ENCODE measurements at places on chromosomes 5 and 9.
A peak's percentile ranks its signal among the peaks of the same experiment; 100 is the strongest.

GRCh38 chr9:113483676-113484257 is 20.2 kb downstream of the RGS3 start:
- no peaks in the 10 kb centered on the region for H3K27me3 ChIP-seq
- H3K4me1 ChIP-seq, result no peaks in the 10 kb centered on the region
- DNase-seq, result no peak

DNA sequence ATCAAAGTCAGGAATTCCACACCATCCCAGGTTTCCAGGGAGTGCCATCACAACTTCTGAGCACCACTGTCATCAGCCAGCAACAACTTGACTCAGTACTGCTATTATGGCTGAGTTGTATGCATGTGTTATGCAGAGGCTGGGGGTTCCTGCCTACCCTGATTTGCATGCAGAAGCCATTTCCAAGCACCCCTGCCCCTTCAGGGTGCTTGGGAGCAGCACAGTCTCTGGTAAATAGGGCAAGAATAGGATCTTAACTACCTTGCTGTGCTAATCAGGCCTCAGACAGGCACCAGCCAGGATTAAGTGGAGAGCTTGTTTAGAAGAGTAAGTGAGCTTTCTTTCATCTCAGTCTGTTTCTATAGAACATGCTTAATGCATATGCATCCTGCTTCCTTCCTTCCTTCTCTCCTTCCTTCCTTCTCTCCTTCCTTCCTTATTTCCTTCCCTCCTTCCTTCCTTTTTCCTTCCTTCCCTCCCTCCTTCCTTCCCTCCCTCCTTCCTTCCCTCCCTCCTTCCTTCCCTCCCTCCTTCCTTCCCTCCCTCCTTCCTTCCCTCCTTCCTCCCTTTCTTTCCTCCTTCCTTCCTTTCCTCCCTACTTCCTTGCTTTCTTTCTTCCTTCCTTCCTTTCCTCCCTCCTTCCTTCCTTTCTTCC is 175.7 kb downstream of the FRMD3 start:
- no peaks in the 10 kb centered on the region for H3K4me1 ChIP-seq
- no peaks in the 10 kb centered on the region for H3K36me3 ChIP-seq
- H3K4me3 ChIP-seq, result no peak overlapping the region
- H3K27me3 ChIP-seq, result no peaks in the 10 kb centered on the region

DNA sequence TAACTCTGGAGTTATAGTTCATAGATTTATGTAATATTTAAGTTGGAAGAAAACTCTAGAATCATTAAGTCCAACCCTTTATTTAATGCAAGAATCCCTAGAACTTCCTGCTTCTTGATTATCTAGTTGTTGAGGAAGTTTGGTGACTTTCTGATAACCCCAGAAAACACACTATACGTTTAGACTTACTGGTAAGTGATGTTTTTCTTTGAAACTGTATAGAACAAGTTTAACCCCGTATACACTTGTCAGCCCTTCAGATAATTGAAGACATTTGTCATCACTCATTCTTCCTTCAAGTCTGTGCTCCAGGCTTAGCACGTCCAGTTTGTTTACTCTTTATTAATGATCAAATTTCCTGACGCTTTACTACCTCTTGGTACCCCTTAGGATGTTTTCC is 9.0 kb downstream of the NDUFS4 start:
- H3K27ac ChIP-seq, result no peak overlapping the region
- no peaks in the 10 kb centered on the region for H3K27me3 ChIP-seq
- no peaks in the 10 kb centered on the region for H3K36me3 ChIP-seq
- no peak overlapping the region for H3K4me3 ChIP-seq

GRCh38 chr9:69582544-69583297 is 89.5 kb downstream of the APBA1 start:
- H3K27me3 ChIP-seq, result no peaks in the 10 kb centered on the region
- no peaks in the 10 kb centered on the region for H3K4me1 ChIP-seq
- H3K36me3 ChIP-seq, result no peaks in the 10 kb centered on the region
- H3K4me3 ChIP-seq, result no peak overlapping the region

DNA sequence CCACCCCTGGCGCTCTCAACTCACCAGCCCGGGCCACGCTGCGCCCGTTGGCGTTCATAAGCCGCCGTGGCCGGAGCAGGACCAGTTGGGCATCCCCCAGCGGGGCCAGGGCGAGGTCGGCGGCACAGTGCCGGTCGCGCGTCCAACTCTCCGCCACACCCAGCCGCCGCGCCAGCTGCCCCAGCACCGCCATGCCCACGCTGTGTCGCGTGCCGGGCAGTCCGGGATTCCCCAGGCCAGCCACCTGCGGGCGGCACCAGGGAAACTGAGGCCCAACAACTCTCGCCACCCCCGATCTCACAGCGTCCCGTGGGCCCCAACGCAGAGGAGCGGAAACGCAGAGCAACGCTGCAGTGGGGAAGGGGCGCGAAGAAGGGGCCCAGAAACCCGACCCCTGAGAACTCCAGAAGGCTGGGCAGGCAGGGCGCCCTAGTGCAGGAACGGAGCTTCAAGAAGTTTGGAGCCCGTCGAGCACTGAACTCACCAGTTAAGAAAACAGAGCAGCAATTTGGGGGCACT is 453 bp downstream of the PTRH1 start:
- no peaks in the 10 kb centered on the region for H3K27me3 ChIP-seq
- no peaks in the 10 kb centered on the region for H3K4me1 ChIP-seq
- H3K27ac ChIP-seq, result no peak overlapping the region
- H3K4me3 ChIP-seq, result peak overlapping the region; percentile 60
- no peaks in the 10 kb centered on the region for H3K36me3 ChIP-seq

- peak overlapping the region; percentile 76 for H3K27ac ChIP-seq
- no peaks in the 10 kb centered on the region for H3K36me3 ChIP-seq
- peaks cover 10% of the 10 kb centered on the region for H3K4me1 ChIP-seq
- H3K27me3 ChIP-seq, result no peaks in the 10 kb centered on the region
- H3K4me3 ChIP-seq, result no peak overlapping the region
Measured at GRCh38 chr5:72451741-72452505, 55.3 kb downstream of the ZNF366 start.

DNA sequence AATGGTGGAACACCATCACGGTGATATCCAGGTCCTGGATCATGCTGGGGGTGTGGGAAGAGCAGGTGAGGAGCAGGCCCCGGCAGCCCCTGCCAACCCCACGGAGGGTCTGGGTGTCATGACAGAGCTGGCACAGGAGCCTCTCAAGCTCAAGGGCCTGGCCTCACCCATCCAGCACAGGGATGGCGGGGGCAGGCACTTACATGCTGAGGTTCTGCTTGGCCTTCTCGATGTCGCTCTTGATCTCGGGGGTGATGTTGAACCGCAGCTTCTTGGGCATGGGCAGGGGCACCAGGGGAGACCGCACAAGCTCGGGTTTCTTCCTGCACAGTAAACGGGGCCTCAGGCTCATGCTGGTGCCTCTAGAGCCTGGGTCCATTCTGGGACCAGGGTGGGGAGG is 12.3 kb downstream of the CRAT start:
- H3K36me3 ChIP-seq, result no peaks in the 10 kb centered on the region
- H3K4me1 ChIP-seq, result no peaks in the 10 kb centered on the region
- no peak overlapping the region for H3K27ac ChIP-seq
- H3K4me3 ChIP-seq, result no peak overlapping the region
- no peaks in the 10 kb centered on the region for H3K27me3 ChIP-seq

DNA sequence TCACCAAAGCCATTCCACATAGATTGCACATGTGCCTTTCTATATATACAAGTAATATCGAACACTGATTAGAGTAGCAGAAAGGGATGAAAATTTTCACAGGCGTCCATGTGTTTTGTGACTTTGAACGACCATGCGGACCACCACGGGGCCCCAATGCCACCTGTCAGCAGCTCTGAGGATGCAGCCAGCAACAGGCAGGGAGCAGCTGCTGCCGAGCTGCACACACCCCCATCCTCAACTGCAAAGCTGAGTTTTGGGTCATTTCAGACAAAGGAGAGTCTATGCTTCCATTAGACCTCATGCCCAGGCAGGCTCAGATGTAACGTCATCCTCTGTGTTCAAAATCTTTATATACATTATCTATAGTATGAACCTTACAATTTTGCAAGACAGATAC is 503.8 kb downstream of the IRX1 start:
- no peak overlapping the region for H3K4me3 ChIP-seq
- no peaks in the 10 kb centered on the region for H3K4me1 ChIP-seq
- DNase-seq, result no peak
- no peaks in the 10 kb centered on the region for H3K27me3 ChIP-seq
- H3K27ac ChIP-seq, result no peak overlapping the region

GRCh38 chr5:170169996-170170395 is 62.8 kb upstream of the C5orf58 start:
- DNase-seq, result no peak
- H3K4me1 ChIP-seq, result no peaks in the 10 kb centered on the region
- H3K36me3 ChIP-seq, result no peaks in the 10 kb centered on the region
- H3K4me3 ChIP-seq, result no peak overlapping the region
- no peaks in the 10 kb centered on the region for H3K27me3 ChIP-seq

DNA sequence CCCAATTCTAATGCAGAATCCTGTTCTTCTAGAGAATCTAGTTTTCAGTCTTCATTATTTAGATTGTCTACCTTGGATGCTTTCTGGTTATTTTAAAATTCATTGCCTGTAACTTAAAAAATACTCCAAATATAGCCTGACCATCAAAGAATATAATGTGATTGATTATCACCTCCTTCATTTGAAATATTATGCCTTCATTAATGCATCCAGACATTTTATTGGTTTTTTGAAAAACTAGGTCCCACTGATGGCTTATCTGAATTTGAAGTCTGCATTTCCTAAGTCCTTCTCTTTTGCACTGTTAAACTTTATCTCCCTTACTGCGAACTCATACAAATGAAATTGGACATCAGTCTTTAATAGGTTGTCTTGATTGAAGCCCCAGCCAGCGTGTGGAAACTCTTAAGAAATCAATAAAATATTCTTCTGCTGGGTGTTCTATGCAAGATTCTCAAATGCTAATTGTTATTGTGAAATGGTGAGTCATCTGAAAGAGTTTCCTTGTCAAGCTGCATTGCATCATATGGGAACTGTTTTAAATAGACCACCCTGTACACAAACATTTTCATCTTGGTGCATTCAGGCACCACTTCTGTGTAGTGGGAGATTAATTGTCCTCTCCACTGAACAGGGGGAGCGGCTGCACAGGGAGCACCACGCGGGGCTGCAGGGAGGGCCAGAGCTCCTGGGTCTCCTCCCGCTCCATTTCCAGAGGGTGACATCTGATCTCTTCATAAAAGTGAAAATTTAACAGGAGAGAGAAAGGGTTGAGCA is 92.3 kb upstream of the FANCC start:
- H3K4me1 ChIP-seq, result no peaks in the 10 kb centered on the region
- DNase-seq, result no peak
- no peaks in the 10 kb centered on the region for H3K27me3 ChIP-seq
- H3K4me3 ChIP-seq, result no peak overlapping the region
- no peak overlapping the region for H3K27ac ChIP-seq

DNA sequence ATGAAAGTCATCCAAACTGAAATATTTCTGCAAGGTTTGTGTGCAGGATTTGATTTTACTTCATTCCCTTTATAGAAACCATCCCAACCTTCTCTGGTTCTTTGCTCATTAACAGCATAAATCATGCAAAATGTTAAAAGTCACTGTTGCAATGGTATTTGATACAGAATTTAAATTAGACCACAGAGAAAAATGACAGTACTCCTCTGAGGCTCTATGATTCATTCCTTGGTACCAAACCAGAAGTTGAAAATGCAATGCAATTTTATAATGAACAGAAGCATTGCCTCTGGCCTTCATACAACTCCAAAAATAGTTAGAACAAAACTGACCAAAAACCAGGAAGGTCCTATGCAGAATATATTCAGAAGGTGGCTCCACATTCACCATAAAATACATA is 607.1 kb downstream of the TLE1 start:
- H3K36me3 ChIP-seq, result no peaks in the 10 kb centered on the region
- no peaks in the 10 kb centered on the region for H3K4me1 ChIP-seq
- H3K4me3 ChIP-seq, result no peak overlapping the region

- H3K4me1 ChIP-seq, result no peaks in the 10 kb centered on the region
- no peak overlapping the region for H3K4me3 ChIP-seq
- H3K27ac ChIP-seq, result no peak overlapping the region
- H3K36me3 ChIP-seq, result no peaks in the 10 kb centered on the region
- no peak for DNase-seq
- no peaks in the 10 kb centered on the region for H3K27me3 ChIP-seq
Measured at GRCh38 chr5:105593011-105593760, 2030.6 kb upstream of the NUDT12 start.

- no peak overlapping the region for H3K4me3 ChIP-seq
- no peak overlapping the region for H3K27ac ChIP-seq
- no peaks in the 10 kb centered on the region for H3K4me1 ChIP-seq
- no peaks in the 10 kb centered on the region for H3K36me3 ChIP-seq
Measured at GRCh38 chr9:1005043-1005667, 28.7 kb downstream of the DMRT3 start.

DNA sequence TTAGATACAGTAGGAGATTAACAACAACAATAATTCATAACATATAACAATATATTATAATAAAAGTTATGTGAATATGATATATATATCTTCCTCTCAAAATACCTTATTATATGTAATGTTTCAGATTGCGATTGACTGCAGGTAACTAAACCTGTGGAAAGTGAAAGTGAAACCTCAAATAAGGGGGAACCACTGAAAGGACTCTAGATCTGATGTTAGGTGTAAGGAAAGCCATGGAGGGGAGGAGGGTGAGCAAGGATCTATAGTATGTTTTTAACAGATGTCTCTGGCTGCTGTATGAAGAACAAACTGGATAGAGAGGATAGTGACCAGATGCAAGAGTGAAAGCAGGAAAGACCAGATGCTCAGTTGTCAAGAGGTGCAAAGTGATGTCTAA is 5.8 kb upstream of the FSTL4 start:
- no peaks in the 10 kb centered on the region for H3K4me1 ChIP-seq
- H3K4me3 ChIP-seq, result no peak overlapping the region
- H3K36me3 ChIP-seq, result no peaks in the 10 kb centered on the region

GRCh38 chr5:13034061-13034460 is 910.4 kb downstream of the DNAH5 start:
- no peak overlapping the region for H3K4me3 ChIP-seq
- DNase-seq, result no peak
- no peaks in the 10 kb centered on the region for H3K4me1 ChIP-seq
- H3K36me3 ChIP-seq, result no peaks in the 10 kb centered on the region
- H3K27me3 ChIP-seq, result no peaks in the 10 kb centered on the region

DNA sequence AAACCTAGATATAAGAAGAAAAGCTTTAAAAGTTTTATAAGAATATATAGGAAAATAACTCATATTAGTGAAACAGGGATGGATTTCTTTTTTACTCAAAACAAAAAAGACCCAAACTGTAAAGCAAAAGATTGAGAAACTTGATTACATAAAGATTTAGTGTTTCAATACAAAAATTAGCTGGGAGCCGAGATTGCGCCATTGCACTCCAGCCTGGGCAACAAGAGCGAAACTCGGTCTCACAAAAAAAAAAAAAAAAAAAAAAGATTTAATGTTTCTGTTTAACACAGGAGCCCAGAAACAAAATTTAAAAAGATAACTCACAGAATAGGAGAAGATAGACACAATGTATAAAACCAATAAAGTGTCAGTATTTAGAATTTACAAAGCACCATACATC is 45.2 kb downstream of the CDC14B start:
- H3K27me3 ChIP-seq, result no peaks in the 10 kb centered on the region
- no peaks in the 10 kb centered on the region for H3K36me3 ChIP-seq
- peak; percentile 30 for DNase-seq
- peak overlapping the region; percentile 3 for H3K27ac ChIP-seq
- H3K4me3 ChIP-seq, result peak overlapping the region; percentile 24

DNA sequence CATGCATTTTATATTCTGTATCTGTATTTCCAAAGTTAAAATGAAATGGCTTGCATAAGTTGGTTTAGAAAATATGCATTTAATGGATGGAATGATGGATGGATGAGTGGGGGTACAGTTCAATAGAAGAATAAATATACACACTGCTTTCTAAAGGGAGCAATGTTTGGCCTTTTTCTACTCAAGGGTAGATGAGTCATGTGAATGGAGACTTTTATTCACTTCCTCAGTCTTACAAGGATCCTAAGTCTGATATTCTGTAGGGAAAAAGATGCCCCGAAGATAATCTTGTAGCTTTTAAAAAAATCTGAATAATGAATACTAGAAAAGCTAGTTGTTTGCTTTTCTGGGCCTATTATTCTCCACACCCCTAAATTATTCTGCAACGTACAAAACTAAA is 2112.1 kb downstream of the MAT2B start:
- no peak overlapping the region for H3K27ac ChIP-seq
- H3K27me3 ChIP-seq, result no peaks in the 10 kb centered on the region
- no peaks in the 10 kb centered on the region for H3K4me1 ChIP-seq
- DNase-seq, result no peak
